ENCODE measurements at places on chromosomes 16 and 17.

GRCh38 chr17:60652454-60653247 lies 25.0 kb upstream of the BCAS3 start:
- DNase-seq = no peak

- DNase-seq = peak; percentile 20
These were observed 397 bp downstream of the NCOR1 start for GRCh38 chr17:16215002-16215272.

- DNase-seq = no peak
These were observed 16.0 kb downstream of the MMD start for GRCh38 chr17:55405600-55405999.

DNA sequence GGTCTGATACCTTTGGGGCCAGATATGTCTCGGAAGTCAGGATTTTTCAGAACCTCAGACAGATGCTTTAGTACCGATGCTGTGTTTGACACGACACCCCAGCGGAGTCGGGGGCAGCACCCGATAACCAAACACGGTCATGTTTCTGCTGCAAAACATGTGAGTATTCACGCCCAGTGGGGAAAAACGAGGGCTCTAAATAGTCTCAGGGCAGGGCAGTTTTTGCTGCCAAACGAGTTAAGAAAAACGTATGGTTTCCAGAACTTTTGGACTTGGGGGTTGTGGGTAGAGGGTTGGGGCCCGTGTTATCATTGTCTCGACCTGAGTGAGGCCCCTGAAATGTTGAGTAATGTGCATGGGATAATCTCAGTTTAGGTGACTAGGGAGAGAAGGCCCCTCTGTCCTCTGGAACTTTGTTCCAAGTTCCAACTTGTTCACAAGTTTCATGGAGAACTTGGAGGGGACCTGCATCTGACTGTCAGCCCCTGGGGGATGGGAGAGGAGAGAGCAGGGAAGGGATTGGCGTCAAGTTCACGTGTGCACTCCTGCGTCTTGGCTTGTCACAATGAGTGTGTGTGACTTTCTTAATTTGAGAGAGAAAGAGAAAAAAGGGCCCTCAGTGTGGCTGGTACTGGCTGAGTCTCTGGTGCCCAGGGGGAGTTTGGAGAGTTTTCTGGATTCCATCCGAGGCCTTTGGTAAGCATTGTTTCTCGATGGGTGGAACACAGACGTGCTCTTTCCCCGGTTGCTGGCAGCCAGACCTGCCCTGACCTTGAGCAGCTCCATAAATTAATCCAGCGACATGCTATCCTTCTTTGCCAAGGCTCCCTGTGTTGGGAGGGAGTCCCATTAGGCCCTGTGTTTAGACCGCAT lies 83.9 kb upstream of the CIBAR2 start:
- DNase-seq = no peak

- DNase-seq = no peak
These were observed 10.9 kb upstream of the SLC7A5 start for GRCh38 chr16:87880117-87880696.

GRCh38 chr16:9039210-9039609 lies 52.2 kb upstream of the HAPSTR1 start:
- DNase-seq = peak; percentile 30

DNA sequence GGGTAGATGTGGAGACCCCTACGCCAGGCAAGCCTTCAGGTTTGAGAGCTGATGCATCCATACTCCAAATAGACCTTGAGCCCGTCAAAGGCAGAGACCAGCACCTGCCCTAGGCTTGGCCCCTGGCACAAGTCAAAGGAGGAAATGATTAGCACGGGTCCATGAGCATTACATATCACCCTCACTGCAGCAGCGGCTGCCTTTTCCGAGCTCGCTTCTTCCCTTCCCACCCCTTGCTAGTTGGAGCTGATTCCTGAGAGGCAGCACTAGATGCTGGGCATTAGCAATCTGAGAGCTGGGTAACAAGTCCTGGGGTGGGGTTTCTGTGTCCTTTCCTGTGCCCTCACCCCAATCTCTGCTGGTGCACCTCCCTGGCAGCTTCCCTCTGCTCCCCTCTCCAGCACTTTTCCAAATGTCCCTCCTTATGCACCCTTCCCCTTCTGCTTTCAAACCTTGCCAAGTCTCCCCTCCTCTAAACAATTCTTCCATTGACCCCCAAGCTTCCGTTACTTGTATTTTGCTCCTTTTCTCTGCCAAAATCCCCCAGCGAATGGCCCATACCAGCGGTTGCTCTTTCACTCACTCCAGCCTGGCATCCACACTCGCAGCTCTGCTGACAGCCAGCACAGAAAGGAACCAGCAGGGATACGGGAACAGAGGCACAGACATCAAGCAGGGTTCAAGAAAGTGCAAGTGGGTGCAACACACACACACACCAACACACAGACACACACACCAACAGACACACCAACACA lies 3.0 kb downstream of the CDRT4 start:
- DNase-seq = no peak

DNA sequence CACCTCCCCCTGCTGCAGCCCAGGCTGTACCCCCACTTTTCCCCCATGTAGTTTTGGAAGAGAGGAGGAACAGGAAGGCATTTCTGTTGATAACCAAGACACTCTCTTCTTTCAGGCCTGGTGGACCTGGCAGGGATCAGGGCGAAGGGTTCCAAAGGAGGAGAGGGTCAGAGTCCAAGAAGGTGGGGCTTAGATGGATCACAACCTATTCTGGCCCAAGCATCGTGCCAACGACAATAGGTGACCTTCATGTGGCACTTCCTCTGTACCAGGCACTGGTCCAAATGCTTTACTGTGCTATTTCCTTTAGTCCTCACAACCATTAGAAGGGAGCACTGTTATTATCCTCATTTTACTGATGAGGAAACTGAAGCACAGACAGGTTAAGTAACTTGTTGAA lies 84.3 kb downstream of the TMEM132E start:
- no peak for DNase-seq

DNA sequence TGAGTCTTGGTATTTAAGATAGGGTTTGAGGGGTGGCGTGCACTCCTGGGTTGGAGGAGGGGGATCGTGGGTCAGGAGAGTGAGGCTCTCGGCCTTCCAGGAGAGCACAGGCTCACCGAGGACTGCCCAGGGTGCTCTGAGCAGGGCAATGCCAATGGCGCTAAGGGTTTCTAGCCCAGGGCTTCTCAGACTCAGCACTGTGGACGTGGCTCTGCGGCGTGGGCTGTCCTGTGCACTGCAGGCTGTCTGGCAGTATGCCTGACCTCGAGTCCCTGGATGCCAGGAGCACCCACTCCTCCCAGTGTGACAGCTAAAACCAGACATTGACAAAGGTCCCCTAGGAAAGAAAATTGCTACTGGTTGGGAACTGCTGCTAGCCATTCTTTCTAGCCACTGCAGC lies 37.2 kb upstream of the ENDOV start:
- no peak for DNase-seq

- DNase-seq = no peak
These were observed 77.3 kb downstream of the WNT3 start for GRCh38 chr17:46741122-46741730.

DNA sequence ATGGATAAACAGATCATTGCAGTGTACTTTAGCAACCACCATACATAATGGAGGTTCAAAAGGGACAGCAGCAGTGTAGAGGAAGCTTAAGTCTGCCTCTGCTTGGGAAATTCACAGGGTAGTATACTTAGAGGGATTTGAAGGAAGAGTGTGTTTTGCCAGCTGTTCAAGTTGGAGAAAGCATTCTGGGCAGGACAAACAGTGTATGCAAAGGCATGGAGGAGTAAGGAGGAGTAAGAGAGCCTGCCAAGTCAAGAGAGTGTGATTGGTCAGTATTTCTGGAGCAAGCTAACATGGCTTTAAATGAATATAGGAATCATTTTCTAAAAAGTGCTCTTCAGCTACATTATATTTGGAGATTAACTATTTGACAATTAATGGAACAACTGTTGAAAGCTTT lies 22.9 kb upstream of the PHAF1 start:
- DNase-seq = no peak

- no peak for DNase-seq
These were observed 27.6 kb upstream of the PRM1 start for GRCh38 chr16:11308493-11309283.

- peak; percentile 80 for DNase-seq
These were observed 338.5 kb downstream of the PMP22 start for GRCh38 chr17:14926526-14927122.

- peak; percentile 32 for DNase-seq
These were observed 17.0 kb upstream of the DNASE1 start for GRCh38 chr16:3637371-3637923.

GRCh38 chr17:12605222-12605621 lies 60.5 kb upstream of the MYOCD start:
- DNase-seq = peak; percentile 89

- no peak for DNase-seq
These were observed 307.5 kb upstream of the DYNLRB2 start for GRCh38 chr16:80233097-80233835.

GRCh38 chr17:40499551-40500189 lies 1.8 kb downstream of the TNS4 start:
- peak; percentile 63 for DNase-seq

GRCh38 chr17:37779554-37779953 lies 34.7 kb upstream of the HNF1B start:
- peak; percentile 31 for DNase-seq

DNA sequence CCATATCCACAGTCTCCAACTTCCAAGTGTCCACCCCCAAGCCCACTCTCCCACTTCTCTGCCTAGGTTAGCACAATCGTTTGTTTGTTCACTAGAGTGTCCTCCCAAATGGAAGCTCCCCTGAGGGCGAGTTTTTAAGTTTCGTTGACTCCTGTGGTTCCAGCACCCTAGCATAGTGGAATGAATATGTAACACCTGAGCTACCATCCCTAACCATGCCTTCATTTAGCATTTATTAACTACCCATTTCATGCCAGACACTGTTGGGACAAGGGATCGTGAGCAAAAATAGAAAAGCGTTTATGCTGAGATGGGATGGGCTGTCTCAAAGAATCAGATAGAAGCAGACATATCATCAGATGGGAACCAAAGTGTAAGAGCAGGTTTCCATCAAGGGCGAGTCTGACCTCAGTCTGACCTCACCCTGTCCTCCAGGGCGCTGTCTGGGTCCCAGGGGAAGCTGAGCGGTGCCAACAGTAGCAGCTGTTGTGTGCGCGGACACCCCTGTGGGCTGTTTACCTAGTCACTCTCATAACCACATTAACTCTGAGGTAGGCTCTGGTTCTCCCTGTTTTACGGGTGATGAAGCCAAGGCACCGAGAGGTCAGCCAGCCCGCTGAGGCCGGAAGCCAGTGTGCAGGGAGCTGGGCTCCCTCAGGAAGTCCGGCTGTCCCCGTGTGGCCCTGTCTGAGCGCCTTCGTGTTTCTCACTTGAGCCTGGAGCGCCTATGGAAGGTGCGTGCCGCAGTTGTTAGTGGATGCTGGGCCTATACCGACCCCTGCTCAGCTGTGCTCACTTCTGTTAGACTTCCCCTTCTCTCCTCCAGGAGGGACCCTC lies 6.2 kb downstream of the CNP start:
- no peak for DNase-seq

DNA sequence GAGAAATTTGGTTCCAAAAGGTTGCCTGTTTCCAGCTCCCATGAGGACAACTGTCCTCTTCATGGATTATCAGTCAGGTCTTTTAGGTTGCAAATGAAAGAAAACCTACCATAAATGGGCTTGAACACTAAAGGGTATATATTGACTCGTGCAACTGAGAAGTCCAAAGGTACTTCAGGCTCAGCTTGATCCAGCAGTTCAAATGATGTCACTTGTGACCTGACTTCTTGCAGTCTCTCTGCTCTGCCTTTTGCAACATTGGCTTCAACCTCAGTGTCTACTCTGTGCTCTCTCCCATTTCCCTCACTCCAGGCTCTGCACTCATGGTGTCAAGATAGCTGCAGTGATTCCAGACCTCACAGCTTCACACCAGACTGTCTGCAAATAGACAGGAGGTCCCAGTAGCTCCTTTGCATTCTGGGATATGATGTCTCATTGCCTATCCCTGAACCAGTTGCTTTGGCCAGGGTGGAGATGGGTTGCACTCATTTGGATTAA lies 5.5 kb upstream of the CALB2 start:
- no peak for DNase-seq

GRCh38 chr17:81096741-81097133 lies 61.8 kb downstream of the BAIAP2 start:
- no peak for DNase-seq

DNA sequence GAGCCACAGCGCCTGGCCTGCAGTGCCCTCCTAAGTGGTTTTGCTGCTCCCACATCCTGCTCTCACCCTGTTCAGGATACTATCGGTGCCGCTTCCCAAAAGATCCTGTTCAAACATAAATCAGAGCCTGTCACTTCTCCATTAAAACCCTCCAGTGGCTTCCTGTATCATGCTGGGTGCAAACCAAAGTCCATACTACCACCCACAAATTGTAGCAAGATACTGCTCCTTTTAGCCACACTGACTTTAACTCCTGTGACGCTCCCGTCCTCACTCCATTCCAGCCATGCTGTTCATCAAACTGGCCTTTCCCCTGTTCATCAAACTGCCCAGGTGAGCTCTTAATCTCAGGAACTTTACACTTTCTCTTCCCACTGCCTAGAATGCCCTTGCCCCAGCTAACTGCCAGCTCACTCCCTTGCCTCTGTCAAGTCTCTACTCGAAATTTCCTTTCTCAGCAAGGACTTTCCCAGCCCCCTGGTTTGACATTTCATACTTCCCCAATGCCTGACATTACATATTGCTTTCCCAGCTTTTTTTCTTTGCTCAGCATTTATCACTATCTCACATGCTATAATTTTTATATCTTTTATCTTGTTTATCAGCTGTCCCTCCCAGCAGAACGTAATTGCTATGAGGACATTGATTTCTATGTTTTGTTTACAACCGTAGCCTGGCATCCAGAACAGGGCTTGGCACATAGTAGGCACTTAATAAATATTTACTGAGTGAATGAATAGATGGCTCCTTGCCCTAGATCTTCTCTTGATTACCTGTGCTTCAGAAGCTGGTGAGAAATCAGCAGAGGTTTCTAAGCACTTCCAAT lies 44.3 kb upstream of the SMURF2 start:
- DNase-seq = peak; percentile 53

DNA sequence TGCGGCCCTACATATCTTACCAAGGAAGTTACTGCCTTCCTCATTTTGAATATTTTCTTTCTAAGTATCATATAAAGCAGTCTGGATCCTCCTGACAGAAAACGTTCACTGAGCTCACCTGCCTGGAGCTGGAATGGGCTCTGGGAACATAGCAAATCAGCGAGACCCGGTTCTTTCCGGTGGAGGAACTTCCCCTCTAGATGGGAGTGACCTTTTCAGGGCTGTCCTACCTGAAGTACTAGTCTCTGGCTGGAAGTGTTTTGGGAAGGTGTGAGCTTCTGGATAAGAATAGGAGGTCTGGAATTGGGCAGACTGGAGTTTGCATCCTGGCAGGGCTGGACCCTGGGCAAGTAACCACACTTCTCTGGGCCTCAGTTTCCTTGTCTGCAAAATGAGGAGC lies 79.3 kb downstream of the SDR42E1 start:
- no peak for DNase-seq

- DNase-seq = no peak
These were observed 2.3 kb downstream of the CCL4 start for GRCh38 chr17:36105781-36106492.

GRCh38 chr16:87276091-87276701 lies 41.0 kb downstream of the C16orf95 start:
- DNase-seq = no peak
